ENCODE measurements at places on chromosomes 6 and 20.

DNA sequence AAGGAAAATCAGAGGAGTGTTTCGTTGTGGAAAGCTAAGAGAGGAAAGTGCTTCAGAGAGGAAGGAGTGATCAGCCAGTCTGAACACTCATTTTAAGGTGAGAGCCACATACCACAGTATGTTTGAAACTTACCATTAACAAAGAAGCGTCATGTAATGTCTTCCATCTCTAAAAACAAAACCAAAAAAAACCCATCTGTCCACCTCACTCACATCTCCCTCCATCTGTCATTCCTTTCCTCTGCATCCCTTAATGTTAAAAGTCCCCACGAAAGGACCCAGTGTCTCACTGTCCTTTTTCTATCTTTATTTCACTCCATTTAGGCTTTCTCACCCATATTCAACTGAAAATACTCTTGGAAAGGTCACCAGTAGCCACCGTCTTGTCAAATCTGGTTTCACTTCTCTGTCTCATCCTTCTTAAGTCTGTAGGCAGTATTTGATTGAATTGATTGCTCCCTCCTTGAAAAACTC is 59.4 kb upstream of the GNRH2 start:
- DNase-seq, result no peak

DNA sequence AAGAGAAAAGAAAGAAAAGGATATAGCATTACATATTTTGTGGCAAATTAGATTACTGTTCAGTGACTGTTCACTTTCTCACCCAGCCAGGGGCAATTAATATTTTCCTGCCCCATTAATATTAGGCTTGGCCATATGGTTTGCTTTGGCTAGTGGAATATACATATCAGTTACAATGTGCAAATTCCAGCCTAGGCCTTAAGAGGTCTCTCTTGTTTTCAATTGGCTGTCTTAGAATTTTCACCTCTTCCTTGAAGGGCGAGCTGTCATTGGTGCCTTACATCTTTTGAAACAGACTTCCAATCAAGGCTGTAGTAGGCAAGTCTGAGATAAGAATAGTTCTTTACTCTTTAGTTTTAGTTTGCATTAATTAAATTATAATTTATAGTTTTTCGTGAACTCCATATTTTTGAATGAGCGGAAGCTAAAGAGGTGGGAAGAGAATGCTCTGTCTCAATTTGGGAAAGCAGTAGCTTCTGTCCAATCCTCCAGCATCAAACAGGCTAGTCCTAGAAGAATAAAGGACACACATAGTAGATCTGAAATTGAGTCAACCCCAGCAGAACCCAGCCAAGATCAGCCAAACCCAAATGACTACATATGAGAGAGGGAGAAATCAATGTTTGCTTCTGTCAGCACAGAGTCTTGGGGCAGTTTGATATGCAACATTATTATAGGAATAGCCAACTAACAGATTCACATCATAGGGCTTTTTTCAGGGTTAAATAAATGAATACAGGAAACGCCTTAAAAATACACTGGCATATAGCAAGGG is 6.3 kb upstream of the CSNK2A1 start:
- no peak for DNase-seq

DNA sequence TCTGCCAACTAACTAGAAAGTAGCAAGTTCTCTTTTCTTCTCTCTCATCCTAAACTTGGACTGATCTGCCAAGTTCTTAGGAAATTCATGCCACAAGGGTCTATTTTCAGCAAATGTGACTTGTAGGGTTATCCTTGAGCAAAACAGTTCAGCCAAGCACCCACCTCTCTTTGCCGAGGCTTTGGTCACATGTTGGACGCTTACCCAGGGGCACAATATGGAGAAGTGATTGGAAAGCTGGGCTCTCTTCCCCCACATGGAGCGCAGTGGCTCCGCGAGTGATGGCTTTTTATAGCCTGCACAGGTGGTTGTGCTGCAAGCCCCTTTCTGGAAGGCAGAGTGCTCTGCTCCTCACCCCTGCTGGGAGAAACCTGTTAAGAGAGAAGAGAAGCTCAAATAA is 47.7 kb upstream of the FNDC1 start:
- DNase-seq, result no peak

DNA sequence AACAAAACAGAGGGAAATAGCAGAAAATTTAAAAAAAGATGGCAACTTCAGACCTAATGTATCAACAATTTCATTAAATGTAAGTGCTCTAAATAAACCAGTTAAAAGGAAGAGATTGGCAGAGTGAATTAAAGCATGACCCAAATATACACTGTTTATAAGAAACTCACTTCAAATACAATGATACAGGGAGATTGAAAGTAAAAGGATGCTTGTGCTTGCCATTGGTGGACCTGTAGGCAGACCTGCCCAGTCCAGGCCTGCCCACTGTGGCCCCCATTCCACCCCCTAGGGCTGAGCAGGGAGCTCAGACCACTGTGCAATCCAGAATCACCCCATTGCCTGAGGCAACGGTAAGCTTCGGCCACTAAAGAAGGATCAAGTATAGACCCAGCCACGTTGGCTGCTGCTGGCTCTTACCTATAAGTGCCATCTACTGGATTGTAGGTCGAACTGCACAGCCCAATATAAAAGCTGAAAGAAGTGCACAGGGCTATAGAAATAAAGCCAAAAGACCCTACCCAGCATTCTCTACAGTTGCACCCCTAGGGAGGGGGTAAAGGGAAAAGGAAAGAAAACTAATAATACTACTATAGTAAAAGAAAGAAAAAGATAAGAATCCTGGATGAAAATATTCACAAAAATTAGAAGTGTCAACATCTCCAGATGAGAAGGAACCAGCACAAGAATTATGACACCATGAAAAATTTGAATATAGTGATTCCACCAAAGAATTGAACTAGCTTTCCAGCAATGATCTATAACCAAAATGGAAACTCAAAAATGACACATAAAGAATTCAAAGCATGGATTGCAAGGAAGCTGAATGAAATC is 36.1 kb downstream of the PSMB1 start:
- peak; percentile 71 for DNase-seq

GRCh38 chr6:119294984-119295383 is 54.6 kb downstream of the MAN1A1 start:
- no peak for DNase-seq
